ENCODE measurements at places on chromosomes 16 and 17.
A peak's percentile ranks its signal among the peaks of the same experiment; 100 is the strongest.

- no peak for DNase-seq
Observed at GRCh38 chr16:75219838-75220237, 1.1 kb downstream of the CTRB1 start.

DNA sequence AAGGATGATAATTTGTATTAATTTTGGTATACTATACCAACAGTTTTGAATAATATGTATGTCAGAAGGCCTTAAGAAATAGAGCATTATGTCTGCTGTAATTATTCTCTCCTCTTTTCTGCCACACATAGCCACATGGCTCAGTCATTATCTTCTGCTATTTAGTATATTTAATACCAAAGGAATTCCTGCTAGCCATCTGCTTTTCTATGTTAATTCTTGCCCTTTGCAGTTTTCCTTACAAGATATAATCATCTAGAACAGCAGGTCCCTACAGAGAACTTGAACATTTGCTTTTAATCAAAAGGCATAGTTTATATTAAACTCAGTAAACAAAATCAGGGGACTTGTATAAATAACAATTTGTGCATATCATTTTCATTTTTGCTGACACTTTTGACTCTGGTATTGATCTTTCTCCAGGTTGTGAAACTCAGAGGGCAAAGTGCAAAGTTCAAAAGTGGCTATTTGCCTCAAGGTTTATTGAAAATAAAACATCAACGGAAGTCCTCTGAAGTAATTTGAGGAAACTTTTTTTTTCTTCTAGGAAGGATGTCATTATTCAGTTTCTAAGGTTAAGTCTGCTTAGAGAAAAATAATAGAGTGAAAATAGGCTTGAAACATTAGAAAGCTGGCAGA lies 702.0 kb downstream of the KCNJ2 start:
- no peak for DNase-seq

GRCh38 chr16:57871456-57871855 lies 69.2 kb upstream of the KIFC3 start:
- DNase-seq = peak; percentile 82

DNA sequence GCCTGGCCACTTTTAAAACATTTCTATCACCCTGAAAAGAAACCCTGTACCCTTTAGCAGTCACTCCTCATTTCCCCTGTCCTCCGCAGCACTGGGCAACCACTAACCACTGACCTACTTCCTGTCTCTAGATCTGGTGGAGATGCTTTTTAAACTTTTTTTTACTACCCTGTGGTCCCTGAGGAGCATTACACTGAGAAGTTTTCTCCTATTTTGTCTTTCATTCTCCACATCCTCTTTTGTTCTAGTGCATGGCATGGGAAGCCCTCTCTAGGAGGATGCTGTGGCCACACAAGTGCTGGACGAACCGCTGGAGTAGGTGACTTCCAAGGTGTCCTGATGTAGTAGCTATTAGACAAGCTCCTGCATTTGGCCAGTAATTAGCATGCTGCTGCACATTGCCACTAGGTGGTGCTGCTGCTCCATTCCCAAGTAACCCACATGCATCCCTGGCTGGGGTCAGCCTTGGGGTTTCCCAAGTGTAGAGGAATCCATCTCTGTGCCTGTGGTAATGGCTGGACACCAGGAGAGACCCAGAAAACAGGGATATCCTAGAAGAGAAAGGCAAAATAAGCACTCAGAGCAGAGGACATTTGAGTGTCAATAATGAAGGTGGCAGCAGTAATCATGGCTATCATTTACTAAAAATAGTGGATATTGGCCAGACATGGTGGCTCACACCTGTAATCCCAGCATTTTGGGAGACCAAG lies 143.8 kb upstream of the CRHR1 start:
- peak; percentile 75 for DNase-seq

GRCh38 chr16:11497851-11498289 lies 88.8 kb downstream of the LITAF start:
- peak; percentile 24 for DNase-seq

GRCh38 chr17:49989518-49989880 lies 5.5 kb downstream of the DLX3 start:
- no peak for DNase-seq

DNA sequence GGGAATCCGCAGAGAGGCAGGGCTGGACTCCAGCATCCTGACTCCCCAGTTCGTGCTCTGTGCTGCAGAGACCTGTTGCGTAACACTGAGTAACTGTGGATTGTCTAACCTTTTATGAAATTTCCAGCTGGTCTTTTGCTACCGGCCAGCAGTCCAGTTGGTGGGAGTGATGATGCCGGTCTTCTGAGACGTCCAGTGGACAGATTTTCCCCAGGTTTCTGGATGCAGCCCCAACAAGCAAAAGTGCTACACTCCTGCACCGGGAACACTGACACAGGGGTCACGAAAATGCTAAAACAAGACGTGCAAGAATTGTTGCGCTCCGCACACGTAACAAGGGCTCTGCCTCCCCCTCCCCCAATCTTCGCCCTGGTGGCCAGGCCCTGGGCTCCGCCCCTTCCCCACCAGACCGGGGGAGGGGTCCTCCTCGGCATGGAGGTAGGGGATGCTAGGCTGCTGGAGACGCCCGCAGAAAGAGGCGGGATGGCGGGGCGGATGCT lies 701 bp upstream of the MRC2 start:
- DNase-seq = peak; percentile 85

DNA sequence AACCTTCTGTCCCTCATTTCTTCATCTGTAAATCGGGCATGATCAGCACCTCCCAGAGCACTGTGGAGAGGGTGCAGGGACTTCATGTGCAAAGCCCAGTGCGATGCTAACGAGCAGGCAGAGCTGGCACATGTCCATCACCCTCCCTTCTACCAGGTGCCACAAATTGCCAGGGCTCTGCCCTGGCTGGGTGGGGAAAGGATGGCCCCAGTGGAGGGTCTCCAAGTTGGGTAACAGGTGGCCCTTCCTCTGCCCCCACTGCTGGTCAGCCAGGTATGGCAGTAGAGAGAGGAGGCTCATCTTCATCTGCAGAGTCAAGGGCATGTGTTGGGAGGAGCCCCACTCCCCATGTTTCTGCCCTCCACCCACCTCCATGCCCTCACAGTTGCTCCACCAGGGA lies 61.5 kb upstream of the CDH5 start:
- DNase-seq = no peak

GRCh38 chr17:74360899-74361229 lies 804 bp downstream of the BTBD17 start:
- no peak for DNase-seq

GRCh38 chr17:15999974-16000827 lies 577 bp downstream of the TTC19 start:
- peak; percentile 39 for DNase-seq
